ENCODE measurements at places on chromosomes 13 and 19. TPM values are rescaled to one million over a fixed set of nuclear protein-coding genes. Genes with fewer than 3 reads are reported as not detected.

DNA sequence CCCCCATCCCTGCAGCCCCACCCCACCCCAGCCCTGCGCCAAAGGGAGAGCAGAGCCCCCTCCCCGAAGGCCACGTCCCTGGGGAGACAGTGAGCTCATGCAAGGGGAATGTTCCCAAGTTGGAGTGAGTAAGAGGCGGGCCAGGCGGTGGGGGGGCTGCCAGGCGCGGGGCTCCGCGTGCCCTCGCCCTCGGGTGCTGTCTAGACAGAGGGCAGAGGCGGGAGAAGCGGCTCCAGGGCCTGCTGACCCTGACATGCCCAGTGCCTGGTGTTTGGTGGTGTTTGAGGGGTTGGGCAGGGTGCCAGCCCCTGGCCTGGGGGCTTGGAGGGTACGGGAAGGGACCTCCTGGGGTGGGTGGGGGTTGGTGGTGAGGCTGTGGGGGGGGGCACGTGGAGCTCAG lies 1.0 kb downstream of the FSTL3 start:
- H3K27ac ChIP-seq, result no peak overlapping the region
- DNase-seq, result peak; percentile 51

DNA sequence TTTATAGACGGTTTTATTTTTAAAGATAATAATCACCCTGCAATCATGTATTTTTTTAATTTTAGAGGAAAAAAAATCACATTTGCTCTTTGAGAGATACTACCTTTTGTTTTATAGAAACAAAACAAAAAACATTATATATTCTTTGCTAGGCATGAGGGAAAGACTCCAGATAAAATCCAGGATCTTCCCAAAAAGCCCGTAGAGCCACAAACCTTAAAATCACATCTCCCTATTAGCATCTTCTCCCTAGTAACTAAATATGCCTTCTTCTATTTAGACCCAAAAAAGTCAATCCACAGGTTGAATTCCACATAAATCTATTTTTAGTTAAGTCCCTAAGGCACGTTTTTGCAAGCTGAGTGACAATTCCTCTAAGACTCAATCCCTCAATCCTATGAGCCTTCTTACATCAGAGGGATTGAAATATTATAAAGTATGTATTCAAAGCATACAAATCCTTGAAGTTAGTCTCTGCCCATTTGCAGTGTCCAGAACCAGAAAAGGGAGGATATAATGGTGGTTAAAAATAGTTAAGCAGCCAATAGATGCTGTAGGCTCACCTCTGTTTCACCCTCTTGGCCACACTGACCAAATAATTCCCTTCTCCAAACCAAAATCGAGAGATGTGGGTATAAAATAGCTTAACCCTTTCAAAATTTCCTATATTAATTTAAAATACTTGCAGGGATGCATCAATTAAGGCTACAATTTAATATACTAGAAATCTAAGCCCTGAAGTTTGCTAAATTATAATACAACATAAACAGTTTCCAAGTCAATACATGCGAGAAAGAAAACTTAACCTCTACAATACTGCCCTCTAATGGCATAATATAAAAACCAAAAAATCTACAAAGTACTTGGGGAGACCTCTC lies 64.0 kb downstream of the SERP2 start:
- H3K4me1 ChIP-seq, result peaks cover 16% of the 10 kb centered on the region
- H3K27me3 ChIP-seq, result no peaks in the 10 kb centered on the region
- H3K4me3 ChIP-seq, result peak overlapping the region; percentile 31
- H3K36me3 ChIP-seq, result peaks cover 9% of the 10 kb centered on the region

DNA sequence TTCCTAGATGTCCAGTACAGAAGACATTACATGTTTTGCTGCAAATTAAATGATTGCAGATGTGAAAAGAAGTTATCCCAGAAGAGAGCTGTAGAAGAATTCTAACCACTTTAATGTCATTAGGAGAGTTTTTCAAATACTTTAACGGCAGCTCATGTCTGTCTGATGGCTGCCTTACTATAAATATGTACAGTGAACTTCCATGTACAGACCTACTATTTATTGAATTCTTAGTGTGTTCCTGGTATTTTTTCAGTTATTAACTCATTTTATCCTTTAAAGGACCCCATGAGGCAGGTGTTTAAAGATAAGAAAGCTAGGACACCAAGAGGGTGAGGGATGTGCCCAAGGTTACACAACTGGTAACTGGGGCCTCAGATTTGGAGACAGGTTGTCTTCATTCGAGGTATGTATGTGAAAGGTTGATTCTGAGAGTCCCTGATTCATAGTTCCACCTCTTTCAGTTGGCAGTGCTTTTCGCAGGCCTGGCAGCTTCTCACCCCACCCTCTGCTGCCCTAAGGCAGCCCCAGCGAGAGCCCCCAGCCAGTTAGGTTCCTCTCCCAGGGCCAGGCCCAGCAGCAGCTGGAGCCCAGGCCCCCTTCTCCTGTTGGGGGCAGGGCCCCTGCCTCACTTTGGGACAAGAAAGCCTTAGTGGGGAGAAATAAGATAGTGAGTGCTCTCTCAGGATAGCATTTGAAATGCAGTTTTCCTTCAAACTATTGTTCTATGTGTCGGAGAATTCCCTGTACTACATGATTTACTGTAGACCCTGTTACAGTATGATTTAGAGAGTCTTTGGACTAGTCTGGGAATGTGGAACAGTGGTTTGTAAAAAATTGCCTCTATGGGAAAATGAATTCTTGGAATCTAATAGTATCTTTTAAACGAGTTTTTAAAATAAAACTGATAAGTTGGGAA lies 67.7 kb upstream of the TEX29 start:
- H3K36me3 ChIP-seq, result peaks cover 2% of the 10 kb centered on the region
- DNase-seq, result no peak
- H3K4me1 ChIP-seq, result peaks cover 13% of the 10 kb centered on the region
- no peaks in the 10 kb centered on the region for H3K27me3 ChIP-seq
- no peak overlapping the region for H3K27ac ChIP-seq
- no peak overlapping the region for H3K4me3 ChIP-seq

DNA sequence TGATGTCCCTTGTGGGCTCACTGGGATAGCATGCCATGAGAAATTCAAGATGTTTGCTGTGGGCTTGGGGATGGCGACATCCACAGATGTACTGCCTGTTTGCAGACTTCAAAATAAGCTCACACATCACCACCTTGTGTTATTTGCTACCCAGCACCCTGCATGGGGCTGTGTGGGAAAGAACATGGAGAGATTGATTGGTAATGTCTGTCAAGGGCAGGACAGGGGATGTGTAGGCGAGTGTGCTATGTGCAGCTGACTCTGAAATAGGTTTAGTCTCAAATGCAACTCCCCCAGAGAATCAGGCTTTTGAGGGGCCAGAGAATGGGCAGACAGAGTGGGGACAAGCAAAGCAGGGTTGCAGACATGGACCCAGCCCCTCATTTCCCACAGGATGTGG lies 24.7 kb downstream of the PNPLA6 start:
- no peaks in the 10 kb centered on the region for H3K27me3 ChIP-seq
- no peak for DNase-seq
- no peak overlapping the region for H3K27ac ChIP-seq
- H3K36me3 ChIP-seq, result peaks cover 37% of the 10 kb centered on the region
- no peak overlapping the region for H3K4me3 ChIP-seq

- no peak overlapping the region for H3K27ac ChIP-seq
- H3K36me3 ChIP-seq, result no peaks in the 10 kb centered on the region
- H3K4me3 ChIP-seq, result no peak overlapping the region
- H3K4me1 ChIP-seq, result no peaks in the 10 kb centered on the region
- no peaks in the 10 kb centered on the region for H3K27me3 ChIP-seq
These were observed 4.9 kb downstream of the ZNF506 start for GRCh38 chr19:19816679-19817078.

GRCh38 chr13:106986033-106986484 lies 418.1 kb upstream of the ARGLU1 start:
- no peak for DNase-seq
- no peak overlapping the region for H3K27ac ChIP-seq
- H3K36me3 ChIP-seq, result no peaks in the 10 kb centered on the region
- no peaks in the 10 kb centered on the region for H3K4me1 ChIP-seq

DNA sequence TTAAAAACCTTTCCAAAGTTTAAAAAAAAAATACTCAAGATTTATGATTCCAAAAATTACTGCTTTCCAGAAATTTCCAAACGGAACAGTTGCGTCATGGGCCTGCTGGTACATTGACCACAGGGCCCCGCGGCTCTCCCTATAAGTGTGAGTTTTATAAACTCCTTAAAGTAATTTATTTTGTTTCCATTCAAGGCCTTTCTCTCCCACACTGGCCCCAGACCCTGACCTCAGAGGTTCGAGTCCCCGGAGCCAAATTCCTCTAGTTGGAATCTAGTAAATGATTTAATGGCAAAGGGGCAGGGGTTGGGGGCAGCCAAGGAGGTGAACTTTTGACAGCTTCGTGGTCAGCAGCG lies 97.5 kb downstream of the INSR start:
- no peak overlapping the region for H3K27ac ChIP-seq
- H3K4me1 ChIP-seq, result peaks cover 7% of the 10 kb centered on the region
- DNase-seq, result no peak
- no peak overlapping the region for H3K4me3 ChIP-seq
- no peaks in the 10 kb centered on the region for H3K36me3 ChIP-seq
- no peaks in the 10 kb centered on the region for H3K27me3 ChIP-seq

DNA sequence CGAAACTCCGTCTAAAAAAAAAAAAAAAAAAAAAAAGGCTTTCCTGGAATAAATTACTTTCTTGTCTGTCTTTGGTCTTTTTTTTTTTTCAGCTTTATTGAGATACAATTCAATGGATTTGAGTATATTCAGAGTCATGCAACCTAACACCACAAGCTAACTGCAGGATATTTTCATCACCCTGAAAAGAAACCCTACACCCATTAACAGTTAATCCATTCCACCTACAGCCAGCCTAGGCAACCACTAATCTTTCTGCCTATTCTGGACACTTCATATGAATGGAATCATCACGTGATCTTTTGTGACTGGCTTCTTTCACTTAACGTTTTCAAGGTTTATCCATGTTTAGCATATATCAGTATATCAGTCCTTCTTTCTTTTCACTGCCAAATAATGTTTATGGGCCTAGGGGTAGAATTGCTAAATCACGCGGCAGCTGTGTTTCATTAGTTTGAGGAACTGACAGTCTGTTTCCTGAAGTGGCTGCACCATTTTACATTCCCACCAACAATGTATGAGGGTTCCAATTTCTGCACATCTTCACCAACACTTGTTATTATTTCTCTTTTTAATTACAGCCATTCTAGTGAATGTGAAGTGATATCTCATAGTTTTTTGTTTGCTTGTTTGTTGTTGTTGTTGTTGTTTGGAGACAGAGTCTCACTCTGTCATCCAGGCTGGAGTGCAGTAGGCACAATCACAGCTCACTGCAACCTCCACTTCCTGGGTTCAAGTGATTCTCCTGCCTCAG lies 19.9 kb downstream of the LRFN3 start:
- H3K4me1 ChIP-seq, result peaks cover 2% of the 10 kb centered on the region
- peaks cover 27% of the 10 kb centered on the region for H3K27me3 ChIP-seq
- H3K27ac ChIP-seq, result no peak overlapping the region
- DNase-seq, result no peak

Gene PGLYRP2
- 0.19 TPM for polyA plus RNA-seq

GRCh38 chr13:113455384-113455783 lies 2.1 kb upstream of the ADPRHL1 start:
- H3K4me3 ChIP-seq, result no peak overlapping the region
- peaks cover 18% of the 10 kb centered on the region for H3K36me3 ChIP-seq
- no peak overlapping the region for H3K27ac ChIP-seq
- no peaks in the 10 kb centered on the region for H3K27me3 ChIP-seq
- no peaks in the 10 kb centered on the region for H3K4me1 ChIP-seq
- no peak for DNase-seq

GRCh38 chr13:94435604-94436226 lies 43.8 kb downstream of the DCT start:
- no peak overlapping the region for H3K4me3 ChIP-seq
- no peak overlapping the region for H3K27ac ChIP-seq
- H3K4me1 ChIP-seq, result no peaks in the 10 kb centered on the region
- H3K36me3 ChIP-seq, result no peaks in the 10 kb centered on the region

GRCh38 chr13:52851137-52851962 lies 2.9 kb upstream of the PCDH8 start:
- H3K27ac ChIP-seq, result no peak overlapping the region
- peak overlapping the region; percentile 56 for H3K4me3 ChIP-seq

DNA sequence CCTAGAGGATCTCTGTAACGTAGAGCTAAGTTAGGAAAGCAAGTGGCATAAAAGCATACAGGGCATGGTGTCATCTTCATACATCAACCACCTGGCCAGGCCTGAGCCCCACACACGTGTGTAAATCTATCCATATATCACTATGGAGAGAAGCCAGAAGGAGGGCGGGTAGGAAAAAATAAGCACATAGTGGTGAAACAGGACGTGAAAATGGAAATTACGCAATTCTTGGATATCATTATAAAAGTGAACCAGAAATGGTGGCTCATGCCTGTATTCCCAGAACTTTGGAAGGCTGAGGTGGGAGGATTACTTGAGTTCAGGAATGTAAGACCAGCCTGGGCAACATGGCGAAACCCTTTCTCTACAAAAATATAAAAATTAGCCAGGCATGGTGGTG lies 43.4 kb downstream of the PDCD5 start:
- no peaks in the 10 kb centered on the region for H3K4me1 ChIP-seq
- no peaks in the 10 kb centered on the region for H3K27me3 ChIP-seq
- H3K27ac ChIP-seq, result no peak overlapping the region
- no peak overlapping the region for H3K4me3 ChIP-seq

DNA sequence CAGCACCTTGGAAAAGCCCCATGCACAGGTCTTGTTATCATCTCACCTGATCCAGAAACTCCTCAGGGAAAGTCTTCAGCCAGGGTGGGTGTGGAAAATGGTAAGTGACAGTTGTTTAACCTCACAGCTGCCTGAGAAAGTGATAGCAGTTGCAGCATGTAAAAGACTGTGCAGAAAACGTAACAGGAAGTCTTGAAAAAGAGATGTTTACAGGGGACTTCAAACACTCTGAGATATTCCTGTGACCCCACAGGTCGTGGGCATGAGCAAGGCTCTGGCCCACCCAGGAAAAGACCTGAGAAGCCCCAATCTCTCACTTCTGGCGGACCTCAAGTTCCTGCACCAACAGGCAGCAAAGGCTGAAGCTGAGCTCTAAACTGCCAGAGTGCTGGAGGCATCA lies 826.9 kb downstream of the UQCRFS1 start:
- H3K27me3 ChIP-seq, result no peaks in the 10 kb centered on the region
- no peak overlapping the region for H3K27ac ChIP-seq
- H3K4me3 ChIP-seq, result no peak overlapping the region
- no peaks in the 10 kb centered on the region for H3K4me1 ChIP-seq
- H3K36me3 ChIP-seq, result no peaks in the 10 kb centered on the region

DNA sequence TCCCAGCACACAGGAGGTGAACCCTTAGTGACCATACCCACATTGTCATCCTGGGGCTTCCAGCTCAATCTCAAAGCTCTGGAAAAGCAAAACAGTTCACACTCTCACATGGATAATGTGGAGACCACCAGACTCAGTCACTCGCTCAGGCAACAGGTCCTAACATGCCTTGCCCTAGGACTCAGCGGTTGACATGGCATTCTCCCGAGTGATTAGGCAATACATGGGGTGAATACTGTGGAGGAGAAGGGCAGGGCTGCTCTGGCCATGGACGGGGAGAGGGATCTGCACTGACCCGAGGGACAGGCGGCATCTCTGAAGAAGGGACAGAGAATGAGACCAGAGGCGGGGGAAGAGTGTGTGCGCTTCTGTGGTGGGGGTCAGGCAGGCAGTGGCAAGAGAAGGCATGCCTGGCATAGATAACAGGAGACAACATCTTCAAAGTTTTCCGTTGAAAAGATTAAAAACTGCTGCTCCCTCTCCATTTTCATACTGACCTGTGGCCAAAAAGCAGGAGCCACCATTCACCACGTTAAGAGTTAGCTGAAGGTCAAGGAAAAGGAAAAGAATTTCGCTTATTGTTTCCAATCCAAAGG lies 44.5 kb upstream of the EPHX3 start:
- DNase-seq, result no peak
- no peaks in the 10 kb centered on the region for H3K27me3 ChIP-seq
- peaks cover 17% of the 10 kb centered on the region for H3K36me3 ChIP-seq
- H3K27ac ChIP-seq, result no peak overlapping the region
- H3K4me1 ChIP-seq, result peaks cover 3% of the 10 kb centered on the region
- no peak overlapping the region for H3K4me3 ChIP-seq

Gene FFAR3
- polyA plus RNA-seq, result not detected

Measured in endothelial cell of umbilical vein (primary cell).